ENCODE measurements at places on chromosomes 5 and 9.

DNA sequence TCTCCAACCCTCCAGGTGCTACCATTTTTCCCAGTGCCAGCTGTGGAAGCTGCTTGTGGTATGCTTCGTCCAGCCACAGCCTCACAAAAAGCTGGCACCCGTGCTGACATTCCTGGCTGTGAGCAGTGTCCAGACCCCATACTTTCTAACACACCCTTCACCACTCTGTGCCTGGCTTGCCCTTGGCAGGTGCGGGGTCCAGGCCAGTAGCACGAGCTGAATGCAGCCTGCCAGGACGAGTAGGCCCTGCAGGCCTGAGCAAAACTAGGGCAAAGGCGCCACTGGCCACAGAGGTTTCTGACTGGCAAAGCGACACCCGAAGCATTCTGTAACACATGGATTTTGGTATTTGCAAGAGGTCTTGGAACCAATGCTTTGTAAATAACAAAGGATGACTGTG, 26.0 kb upstream of the GHR start:
- DNase-seq: no peak

DNA sequence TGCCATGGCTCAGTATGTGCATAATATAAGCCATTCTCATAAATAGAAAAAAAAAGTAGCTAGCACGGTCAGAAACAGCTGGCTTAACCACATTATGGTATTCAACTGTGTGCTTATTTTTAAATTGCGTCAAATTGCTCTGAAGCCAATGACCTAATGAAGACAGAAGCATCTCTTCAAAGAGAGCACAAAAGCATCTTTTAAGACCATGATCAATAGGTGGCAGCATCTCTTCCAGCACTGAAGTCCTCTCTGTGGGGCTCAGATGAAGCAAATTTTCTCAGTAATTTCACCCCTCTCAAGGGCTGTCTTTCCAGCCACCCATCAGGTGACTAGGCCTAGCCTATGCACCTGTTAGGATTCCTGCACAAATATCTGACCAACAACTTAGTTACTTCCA, 251.4 kb downstream of the GLIS3 start:
- no peak for DNase-seq

DNA sequence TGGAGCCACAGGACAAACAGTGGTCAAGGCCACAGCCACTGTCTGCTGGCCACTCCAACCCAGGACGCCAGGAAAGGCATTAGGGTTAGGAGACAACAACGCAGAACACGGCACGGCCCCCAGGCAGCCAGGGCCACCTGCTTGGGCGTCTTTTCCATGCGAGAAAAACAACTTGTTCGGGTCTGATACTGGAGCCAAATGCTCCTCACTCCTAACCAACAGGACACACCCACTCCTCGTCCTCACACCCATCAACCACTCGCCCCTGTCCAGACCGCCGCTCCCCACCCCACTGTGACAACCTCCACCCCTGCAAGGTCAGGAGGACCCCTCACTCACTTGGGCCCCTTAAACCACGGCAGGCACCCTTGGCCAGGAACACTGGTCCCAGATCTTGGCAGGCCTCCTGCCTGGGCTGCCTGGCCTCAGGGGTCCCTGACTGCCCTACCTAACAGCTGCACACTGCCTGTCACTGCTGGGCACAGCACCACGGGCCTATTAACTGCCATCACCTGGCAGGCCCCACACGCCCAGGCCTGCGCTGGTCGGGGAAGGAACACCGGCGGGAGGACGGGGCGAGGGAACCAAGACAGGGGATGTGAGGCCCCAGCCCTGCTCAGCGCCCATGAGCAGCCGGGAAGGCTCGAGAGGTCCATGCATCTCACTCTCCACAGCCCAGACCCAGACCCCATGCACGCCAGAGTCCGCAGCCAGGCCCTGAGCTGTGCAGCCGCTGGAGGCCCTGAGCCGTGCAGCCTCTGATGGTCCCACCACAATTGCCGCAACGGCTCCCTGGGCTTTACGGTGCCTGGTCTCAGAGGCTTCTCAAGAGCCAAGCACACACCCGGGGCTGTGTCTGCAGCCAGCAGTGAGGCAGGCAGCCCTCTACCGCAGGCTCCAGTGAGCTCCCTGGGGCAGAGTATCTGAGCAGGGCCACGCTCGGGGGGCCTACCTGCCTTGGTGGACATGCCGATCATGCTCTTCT, 13.8 kb downstream of the CLPTM1L start:
- DNase-seq: no peak

GRCh38 chr9:124295159-124295794, 37.5 kb downstream of the NEK6 start:
- no peak for DNase-seq

DNA sequence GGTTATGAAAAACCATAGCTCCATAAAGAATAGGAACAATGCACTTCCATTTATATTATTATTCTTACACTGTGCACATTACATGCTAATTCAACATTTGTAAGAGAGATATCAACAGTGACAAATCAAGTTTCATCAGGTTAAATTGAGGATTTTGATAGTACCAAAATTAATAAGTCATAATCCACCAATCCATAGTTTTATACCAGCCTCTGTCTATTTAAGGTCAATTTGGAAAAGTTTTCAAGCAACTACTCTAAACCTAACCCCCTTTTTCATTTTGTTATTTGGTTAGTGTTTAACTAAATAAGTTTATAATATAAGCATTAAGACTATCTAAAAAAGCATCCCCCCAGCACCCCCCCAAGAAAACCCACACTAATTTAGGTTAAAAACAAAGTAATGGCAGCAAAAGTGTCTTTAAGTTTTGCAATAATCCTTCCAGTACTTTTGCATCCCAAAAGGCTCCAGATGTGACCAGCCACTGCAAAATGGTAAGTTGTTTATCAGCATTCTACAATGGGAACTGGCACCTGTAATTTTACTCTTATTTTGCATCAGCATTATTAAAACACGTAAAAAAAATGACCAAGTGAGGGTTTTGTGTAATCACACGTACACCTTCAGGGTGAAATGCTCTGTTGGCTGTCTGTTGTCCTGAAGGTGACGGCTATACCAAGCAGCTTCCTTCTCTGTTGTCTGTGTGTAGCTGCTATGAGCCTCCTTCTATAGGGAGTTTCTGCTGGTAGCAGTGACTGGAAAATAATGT, 36.8 kb upstream of the SSBP2 start:
- DNase-seq: peak; percentile 6

DNA sequence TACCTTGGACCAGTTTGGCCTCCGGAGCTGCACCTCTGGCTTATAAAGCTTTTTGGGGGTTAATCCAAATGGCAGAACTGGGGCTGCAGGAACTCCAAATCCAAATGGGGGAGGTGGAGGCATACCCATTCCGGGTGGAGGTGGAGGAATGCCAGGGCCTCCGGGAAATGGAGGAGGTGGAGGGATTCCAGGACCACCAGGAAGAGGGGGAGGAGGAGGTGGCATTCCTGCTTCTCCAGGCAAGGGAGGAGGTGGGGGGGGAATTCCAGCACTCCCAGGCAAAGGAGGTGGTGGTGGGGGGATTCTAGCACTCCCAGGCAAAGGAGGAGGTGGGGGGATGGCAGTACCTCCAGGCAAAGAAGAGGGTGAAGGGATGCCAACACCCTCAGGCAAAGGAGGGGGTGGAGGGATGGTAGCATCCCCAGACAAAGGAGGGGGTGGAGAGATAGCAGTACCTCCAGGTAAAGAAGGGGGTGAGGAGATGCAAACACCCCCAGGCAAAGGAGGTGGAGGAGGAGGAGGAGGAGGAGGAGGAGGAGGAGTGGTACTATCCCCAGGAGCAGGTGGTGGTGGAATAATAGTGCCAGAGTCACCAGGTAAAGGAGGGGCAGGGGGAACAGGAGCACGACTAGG, 45.2 kb downstream of the DIAPH1 start:
- DNase-seq: no peak

DNA sequence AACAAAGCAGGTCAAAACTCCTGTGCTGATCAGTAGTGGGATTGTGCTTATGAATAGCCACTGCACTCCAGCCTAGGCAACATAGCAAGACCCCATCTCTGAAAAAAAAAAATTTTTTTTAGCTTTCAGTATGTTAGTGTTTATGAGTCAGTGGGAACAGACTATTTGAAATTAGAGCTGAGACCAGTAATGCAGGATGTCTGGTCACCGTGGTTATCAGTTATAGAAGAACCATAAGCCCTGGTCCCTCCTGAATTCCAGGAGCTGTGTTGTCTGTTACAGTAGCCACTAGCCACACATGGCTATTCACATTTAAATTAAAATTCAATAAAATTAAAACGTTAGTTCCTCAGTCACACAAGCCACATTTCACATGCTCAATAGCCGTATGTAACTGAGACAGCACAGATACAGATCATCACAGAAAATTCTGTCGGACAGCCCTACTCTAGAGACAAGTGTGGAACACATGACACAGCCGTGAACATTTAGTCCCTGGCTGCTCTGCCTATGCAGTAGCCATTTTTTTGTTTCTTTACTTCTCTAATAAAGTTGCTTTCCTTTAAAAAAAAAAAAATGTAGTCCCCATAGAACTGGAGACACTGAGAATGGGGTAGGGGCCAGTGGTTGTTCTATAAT, 96.1 kb upstream of the SAP30L start:
- DNase-seq: no peak

DNA sequence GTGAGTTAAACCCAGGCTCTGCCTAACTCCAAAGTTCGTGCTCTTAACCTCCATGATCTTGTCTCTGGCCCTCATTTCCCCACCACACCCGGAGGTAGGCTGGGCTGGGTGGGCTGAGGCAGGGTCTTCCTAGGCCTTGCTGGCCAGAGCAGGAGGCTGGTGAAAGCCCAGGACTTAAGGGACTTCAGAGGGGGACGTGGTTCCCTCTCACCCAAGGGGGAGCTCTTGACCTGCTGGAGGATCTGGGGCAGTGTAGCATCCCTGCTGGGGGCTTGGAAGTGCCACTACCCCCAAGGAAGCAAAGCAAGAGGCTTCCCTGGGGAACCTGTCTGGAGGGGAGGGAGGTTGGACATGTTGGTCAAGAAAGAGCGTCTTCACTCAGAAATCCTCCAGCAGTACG, 14.7 kb downstream of the PITX1 start:
- no peak for DNase-seq

GRCh38 chr9:83147315-83148149, 84.6 kb upstream of the RASEF start:
- no peak for DNase-seq

- DNase-seq: no peak
These were observed 369.3 kb upstream of the TRPC7 start for GRCh38 chr5:136734628-136735027.

GRCh38 chr9:13295556-13295955, 16.1 kb upstream of the MPDZ start:
- no peak for DNase-seq

- DNase-seq: no peak
These were observed 189.3 kb downstream of the CDK5RAP2 start for GRCh38 chr9:120390637-120391190.

DNA sequence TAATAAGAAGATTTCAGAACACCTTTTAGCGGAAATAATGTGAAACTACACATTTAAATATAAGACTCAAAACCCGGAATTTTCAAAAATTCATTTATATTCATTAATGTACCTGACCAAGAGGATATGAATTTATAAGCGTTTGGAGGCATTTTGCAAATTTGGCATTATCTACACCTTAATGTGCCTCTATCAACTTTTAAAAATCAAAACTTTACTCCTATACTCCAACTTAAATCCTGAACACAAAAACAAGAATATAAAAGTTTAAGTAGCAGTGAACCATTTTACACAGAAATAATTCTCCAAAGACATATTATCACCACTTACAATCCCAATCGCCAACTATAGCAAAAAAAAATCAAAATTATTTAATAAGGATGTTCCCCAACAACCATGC, 3.9 kb downstream of the ZNF608 start:
- no peak for DNase-seq

GRCh38 chr9:37447111-37447510, 18.1 kb downstream of the ZBTB5 start:
- DNase-seq: no peak

DNA sequence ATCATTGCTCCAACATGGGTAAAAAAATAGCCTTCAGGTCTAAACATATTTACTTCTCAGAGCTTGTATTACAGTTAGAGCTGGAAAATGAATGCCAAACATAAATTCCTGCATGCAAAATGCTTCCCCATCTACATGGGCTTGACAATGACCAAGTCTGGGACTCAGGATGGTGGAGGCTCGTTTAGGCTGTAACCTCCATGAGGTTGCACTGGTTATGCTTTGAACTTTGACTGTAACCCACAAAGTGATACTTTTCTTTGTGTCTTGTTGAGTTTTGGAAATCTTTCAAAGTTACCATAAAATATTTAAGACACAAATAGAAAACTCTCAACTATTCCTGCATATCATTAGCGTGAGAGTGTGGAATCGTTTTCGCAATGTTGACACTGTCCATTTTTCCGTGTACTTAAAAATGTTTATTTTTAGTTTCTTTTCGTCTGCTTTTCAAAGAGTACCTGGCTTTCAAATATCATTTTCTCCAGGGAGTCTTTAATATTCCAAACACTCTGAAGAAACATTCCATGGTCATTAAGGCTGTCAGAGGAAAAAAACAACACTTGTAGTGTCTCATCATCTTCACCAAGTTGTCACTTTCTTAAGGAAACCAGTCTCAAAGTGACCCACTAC, 487.8 kb downstream of the ENC1 start:
- DNase-seq: no peak

DNA sequence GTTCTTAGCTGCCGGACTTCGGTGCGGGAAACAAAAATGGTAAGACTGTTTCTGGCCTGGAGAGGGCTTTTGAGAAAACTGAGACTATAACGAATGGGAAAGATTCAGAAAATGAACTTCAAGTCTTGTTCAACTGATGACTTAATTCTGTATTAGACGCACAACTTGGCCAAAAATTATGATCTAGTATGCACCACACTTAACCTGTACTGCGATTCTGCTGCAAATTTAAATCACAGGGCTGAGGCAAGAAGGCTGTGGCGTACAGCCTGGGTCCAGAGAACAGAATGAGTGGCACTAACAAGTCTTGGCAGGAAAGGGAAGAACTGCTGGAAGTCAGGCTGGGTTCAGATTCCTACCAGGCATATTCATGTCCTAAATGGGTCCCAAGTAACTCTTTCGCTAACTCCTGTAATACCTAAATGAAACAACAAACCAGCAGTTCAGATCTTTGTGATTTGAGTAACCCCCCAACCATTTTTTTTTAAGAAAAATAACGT, 781 bp upstream of the COL23A1 start:
- DNase-seq: no peak

- DNase-seq: no peak
These were observed 299.3 kb downstream of the DIRAS2 start for GRCh38 chr9:90343366-90343765.
